ENCODE measurements at places on chromosomes 12 and 14.

DNA sequence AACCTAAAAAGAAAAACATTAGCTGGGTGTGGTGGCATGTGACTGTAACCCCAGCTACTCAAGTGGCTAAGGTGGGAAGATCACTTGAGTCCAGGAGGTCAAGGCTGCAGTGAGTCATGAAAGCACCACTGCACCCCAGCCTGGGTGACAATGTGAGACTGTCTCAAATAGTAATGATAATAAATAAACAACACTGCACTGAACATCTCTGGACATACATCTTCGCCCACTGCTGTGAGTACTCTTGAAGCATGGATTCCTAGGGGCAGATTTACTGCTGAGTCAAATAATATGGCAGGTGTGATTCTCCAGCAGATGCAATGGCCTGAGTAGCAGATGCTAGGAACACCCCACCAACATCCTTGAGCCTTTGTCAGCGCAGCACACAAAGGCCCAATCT is 23.6 kb downstream of the ABCB9 start:
- DNase-seq: no peak

DNA sequence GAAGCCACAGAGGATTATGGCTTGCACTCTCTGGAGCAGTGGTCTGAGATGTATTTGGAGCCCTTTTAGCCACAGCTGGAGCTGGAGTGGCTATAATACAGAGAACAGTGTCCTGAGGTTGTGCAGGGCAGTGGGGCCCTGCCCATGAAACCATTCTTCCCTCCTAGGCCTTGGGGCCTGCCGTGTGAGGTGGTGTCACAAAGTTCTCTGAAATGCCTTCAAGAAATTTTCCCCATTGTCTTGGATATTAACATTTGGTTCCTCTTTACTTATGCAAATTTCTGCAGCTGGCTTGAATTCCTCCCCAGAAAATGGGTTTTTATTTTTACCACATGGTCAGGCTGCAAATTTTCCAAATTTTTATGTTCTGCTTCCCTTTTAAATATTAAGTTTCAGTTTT is 79.3 kb downstream of the UNC79 start:
- DNase-seq: no peak

DNA sequence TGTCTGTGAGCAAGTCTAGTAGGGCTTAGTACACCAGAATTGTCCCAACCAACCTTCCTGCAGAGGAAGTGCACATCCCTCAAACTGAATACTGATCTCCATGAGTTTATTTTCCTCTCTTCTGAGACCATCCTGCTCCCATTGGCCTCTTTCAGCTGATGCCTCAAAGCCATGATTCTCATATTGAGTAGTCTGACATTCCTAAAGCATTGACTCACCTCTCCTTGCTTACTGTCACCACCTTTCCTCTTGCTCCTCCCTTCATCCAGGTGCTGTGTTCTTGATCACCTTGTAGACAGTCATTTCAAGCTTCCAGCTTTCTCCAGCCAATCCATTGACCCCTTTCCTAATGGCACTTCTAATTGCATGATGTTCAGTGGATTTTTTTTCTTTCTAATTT is 583.7 kb upstream of the USP15 start:
- no peak for DNase-seq

- no peak for DNase-seq
Measured at GRCh38 chr14:65054471-65055085, 47.7 kb downstream of the MAX start.

GRCh38 chr14:94636744-94637412 is 24.7 kb downstream of the SERPINA3 start:
- DNase-seq: no peak

DNA sequence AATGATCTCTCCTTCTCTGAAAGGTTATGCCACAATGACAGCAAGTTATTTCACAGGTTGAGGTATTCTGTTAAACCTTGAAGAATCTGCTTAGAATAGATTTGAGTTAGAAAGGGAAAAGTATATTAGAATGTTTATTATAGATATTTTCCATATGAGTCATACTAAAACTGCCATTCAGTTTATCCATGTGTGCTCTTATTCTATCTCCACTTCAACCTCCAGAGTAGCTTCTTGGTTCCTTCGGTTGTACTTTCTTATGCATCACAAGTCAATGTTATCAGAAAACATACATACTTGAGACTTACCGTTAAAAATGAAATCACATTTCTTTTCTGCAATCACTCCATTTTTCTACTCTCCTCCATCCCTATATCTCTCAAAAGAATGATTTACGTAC is 197.7 kb downstream of the BCAT1 start:
- DNase-seq: no peak

DNA sequence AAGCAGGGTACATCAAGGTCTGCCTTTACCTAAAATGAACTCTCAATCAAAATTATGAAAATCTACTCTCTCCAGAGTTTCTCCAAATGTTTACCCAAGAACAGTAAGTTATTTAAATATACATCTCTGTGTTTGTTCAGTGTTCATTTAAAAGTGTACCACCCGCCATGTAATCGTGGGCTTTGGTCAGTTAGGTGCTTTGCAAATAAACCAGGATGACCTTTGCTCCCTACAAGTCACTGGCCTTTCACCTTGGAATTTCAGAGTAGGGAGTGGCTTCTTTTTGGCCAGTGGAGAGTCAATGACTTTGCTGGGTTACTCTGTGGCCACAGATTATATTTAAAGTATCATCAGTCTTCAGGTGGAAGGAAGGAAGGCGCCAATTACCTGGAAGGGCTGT is 74.6 kb upstream of the PTPRB start:
- DNase-seq: no peak

DNA sequence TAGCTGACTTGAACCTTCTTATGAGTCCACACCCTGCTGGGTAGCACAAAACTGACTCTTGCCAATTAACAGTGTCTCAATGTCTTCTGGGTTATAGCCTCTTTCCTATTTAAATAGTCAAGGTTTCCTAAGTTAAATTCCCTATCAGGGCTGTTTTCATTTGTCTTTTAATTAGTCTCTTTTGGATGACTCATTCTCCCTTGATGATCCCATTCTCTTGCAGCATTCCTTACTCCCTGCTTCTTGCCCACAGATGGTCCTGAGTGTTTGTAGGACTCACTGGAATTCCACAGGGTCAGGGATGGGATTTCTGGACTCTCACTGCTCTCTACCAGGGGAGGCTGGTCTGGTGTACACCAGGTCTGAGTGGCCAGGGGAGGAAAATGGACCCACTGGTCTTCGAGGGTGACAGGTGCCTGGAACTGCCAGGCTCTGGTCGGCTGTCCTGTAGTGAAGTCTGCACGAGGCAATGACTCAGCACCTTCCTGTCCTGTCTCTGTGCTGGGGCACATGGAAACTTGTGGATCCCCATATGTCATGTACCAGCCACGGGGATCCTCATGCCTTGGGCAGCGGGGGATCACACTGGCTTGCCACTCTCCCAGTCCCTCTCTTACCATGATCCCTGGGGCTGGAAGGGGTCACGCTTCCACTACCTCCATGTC is 236.5 kb upstream of the PELI2 start:
- DNase-seq: no peak
